Hypothalamus (tissue), 51 donors: ENCODE measurements at places on chromosomes 11 and 22.

GRCh38 chr11:33944693-33945424, 53.0 kb upstream of the LMO2 start:
- DNase-seq: no peak

DNA sequence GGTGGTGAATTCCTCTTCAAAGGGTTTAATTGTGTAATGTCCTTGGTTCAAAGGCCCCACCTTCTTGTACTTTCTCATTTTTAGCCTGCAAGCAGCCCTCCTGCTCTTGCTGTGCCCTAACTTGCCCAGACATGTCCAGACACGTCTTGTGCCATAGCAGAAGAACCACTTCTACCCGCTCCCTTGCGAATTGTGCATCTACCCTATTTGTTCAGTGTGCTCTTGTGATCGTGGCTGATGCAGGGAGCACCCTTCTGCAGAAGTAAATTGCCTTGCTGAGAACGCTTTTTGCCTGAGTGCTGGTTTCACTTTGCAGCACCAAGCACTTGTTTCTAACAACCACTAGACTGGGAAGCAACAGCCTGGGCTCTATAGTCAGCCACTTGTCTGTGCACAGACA, 249.4 kb downstream of the SBF2 start:
- no peak for DNase-seq

- DNase-seq: no peak
Measured at GRCh38 chr11:61042961-61043540, 59.2 kb upstream of the CD5 start.

- peak; percentile 56 for DNase-seq
Measured at GRCh38 chr11:66373265-66373664, 1.7 kb upstream of the SLC29A2 start.

DNA sequence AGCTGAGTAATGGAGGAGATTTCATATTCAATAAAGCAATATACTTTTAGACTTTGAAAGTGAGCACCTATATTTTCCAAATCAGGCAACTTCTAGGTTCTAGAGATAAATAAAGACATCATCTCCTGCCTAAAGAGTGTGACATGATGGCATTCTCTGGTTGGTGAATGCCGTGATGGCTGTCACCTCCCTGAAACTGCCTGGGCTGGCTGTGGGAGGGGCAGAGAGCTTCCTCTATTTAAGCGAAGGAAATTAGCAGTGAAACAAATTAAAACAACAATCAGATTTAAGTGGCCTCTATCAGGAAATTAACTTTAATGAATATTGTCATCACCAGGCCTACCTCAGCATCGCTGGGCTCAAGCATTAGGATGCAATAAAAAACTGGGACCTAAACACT, 113.9 kb downstream of the ARL14EP start:
- no peak for DNase-seq

DNA sequence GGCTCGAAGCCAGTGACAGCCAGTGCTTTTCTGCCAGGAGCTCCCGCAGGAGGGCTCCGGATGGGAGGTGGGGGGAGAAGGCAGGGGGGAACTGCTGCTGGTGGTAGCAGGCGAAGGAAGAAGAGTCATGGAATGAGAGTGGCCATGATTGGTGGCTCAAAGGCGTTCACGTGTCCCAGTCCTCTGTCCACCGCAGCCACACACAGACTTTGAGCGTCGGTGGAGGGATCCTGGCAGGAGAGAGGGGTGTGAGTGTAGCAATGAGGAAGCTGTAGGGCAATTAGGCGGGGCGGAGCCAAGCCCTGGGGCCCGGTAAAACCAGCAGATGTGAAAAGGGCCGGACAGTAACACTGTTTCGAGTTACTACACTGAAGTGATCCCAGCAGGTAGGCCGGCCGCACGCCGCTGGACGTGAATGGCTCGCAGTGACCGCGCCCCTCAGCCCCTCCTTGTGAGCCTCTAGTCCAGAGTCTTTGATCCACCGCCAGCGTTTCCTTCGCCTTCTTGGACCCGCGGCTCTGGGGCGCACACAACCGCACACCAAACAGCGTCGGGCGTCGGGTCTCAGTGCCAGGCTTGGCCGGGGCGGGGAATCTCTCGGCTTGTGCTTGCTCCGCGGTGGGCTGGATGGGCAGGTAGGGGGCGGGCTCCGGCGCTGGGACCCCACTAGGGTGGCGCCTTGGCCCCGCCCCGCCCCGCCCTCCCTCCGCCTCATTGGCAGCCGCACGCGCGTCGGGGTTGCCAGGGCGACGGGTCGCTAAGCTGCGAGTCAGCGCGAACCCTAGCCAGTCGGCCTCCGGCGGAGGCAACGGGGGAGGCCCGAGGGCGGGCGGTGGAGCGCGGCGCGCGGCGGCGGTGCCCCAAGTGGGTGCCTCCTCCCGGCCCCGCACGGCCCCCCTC, at the start of gene LRRC10B:
Gene LRRC10B (plus strand): TSS at position 788 of the 900 bp plus-strand sequence. CDS start 250 bp downstream, outside the sequence.
- peak; percentile 38 for DNase-seq

GRCh38 chr11:79100093-79100910, 340.5 kb downstream of the TENM4 start:
- DNase-seq: no peak

DNA sequence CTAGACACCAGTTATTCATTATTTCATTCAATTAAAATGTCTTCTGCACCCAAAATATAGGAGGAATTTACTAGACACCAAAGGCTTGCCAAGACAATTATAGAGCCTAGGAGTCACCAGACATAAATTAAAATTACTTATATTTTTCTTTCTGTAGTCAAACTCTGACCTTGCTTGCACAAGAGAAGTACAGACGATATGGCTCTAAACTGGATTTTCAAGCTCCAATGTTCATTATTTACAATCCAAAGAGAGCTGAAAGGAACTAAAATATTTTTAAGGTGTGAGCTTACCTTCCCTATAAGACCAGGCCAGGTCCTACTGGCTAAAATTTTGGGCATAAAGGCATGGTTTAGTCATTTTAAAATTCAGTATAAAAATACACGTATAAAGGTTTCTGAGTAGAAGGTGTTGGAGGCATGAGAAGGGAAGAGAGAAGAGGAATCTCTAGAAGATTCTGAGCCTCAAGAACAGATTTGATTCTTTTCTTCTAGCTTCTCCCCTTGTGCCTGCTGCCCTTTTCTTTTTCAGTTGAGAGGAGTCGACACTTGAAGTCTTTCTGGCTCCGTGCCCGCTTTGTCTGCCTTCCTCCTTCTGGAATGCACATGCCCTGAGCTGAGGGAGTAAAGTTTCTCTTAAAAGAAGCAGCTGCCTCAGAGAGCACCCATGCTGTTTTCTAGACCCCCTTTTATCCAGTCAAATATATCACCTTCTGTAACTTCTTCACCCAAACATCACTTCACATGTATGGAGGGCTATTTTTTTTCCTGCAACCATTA, 13.5 kb downstream of the C11orf97 start:
- no peak for DNase-seq

DNA sequence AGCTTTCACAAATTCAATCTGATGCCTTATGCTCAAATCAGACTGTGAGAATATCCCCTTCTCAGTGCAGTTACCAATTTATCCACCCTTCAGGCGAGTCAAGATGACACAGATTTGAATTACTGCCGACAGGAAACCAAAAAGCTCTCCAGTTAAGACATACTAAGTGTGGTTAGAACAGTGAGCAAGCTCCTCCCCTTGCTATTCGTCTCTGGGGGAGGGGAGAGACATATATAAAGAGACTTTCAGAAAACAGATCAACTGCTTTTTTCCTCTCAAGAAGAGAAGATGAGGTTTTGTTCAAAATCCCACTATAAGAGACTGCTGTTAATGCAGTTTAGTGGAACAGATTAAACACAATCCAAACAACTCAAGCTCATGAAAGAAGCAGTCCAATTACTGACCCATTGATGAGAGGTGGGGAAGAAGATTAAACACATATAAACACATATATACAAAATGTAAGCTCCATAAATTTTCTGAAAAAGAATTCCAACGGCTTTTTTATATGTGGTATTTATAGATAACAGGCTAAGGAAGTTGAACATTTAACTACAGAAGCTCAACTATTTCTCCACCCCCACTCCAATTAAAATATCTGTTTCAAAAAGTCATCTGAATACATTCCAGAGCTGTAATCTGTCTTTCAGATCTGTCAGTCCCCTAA, 102.7 kb downstream of the MRTFA start:
- DNase-seq: no peak

DNA sequence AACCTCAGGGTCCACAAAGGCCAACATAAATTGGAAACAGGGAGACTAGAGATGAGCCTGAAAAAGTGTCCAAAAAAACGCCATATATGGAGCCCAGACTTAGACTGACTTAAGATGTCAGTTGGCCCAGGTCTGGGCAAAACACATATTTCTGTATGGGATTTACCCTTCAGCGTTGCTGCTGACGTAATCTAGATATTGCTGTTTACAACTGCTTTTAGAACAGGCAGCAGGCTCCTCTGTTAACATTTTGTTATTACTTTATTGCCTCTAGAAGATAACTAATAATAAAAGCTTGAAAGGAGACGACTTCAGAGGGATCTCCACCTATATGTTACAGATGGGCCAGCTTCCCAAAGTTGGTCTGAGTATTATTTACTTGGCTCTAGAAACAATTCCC, 8.7 kb downstream of the ME3 start:
- DNase-seq: no peak

- peak; percentile 83 for DNase-seq
Measured at GRCh38 chr11:64148226-64148916, 17.5 kb downstream of the MACROD1 start.
